Myocyte (in vitro differentiated cells): ENCODE measurements at places on chromosomes 2 and 18.
A peak's percentile ranks its signal among the peaks of the same experiment; 100 is the strongest.

DNA sequence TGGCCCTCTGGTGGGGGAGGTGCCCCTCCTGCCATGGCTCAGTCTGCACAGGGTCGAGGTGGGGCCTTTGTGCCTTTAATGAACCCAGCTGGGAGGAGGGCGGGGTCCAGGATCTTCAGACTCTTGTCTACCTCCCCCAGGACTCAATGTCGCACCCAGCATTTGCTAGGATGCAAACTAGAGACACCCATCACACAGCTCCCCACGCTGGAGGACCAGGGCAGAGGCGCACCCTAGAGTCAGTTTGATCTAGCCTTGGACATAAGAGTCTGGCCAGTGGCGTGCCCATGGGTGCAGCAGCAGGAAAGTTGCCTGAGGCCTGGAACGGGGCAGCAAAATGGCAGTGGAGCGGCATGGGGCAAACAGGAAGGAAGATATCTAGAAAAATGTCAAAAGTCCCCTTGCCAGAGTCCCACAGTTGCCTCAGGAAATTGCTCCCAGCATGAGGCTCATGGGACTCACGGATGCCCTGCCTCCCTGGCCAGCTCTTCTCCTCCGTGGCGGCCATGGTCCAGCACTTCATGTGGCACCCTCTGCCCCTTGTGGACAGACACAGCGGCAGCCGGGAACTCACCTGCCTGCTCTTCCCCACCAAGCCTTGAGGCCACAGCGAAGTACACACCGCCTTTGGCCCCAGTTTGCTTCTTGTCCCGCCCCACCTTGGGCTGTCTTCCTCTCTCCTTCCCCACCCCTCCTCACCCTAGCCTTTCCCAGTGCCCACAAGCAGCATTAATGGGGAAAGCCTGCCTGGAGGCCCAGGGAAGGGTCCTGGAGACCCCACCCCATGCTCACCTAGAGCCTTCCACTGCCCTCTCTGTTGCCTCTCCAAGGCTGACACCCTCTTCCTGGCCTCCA lies 17.7 kb downstream of the SH2D6 start:
- DNase-seq, result peak; percentile 41

DNA sequence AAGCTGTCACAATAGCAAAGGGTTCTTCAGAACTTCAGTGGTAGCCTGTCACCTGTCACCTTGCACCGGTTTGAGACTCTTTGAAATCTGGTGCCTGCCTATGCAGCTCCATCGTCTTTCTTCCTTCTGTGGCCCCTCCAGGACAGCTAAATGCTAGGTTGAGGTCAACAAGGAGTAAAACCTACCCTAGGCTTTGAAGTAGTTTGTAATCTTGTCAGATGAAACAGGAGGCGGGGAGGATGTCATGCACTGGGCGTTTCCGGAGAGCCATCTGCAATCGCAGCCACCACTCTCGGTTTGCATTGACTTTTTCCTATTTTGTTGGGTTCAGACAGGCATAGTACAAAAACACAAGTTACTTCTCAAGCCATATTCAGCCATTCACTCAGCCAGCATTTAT lies 116.7 kb downstream of the LPIN1 start:
- DNase-seq, result no peak

- DNase-seq, result no peak
Measured at GRCh38 chr2:155070489-155070888, 372.0 kb downstream of the KCNJ3 start.

DNA sequence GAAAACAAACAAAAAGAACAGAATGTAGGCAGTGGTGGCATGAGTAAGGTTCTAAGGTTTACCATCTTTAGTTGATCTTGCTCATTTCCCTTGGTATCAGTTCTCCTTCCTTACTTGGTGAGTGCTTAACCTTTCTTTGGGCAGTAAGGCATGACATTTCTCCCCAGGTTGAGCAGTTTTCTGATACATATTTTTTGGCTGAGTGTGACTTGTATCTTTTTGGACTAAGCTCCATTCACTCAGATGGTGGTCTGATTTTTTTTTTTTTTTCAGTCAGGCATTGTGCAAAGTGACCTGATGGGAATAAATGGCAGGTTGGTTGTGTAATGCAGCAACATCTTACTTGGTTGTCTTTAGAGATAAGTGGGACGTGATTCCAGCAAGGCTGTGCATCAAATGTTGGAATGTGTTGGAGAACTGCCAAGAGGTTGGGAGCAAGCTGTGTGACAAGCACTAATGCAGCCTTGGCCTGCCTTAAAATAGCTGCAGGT lies 15.1 kb downstream of the SPTBN1 start:
- peak; percentile 83 for DNase-seq

DNA sequence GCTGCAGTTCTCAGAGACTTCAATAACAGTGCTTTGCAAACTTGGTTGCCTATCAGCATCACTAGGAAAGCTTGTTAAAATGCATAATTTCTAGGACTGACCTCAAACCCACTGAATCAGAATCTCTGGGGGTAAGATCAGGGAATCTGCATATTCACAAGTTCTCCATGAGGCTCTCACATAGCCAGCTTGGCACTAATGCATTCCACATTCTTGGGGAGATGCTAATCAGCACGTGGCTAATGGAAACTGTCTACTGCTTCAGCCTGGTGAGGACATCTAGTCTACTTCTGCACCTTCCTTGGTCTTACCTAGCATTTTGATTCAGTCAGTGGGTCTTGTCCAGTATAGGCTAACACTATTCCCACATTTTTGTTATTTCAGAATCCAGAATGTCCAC lies 56.3 kb downstream of the RBKS start:
- DNase-seq, result no peak

GRCh38 chr18:9150121-9150520 lies 13.5 kb downstream of the ANKRD12 start:
- no peak for DNase-seq

DNA sequence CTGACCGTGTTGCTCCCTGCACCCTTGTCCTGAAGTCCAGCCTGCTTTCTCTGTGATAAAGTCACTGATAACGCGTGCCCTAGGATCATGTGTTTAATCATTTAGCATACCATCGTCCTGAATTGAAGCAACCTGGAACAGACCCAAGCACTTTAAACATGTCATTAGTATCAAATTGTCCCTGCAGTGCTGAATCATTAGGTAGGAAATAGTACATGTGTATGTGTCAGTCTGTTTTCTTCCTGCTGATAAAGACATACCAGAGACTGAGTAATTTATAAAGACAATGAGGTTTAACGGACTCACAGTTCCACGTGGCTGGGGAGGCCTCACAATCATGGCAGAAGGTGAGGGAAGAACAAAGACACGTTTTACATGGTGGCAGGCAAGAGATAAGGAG lies 2.8 kb downstream of the ASB18 start:
- DNase-seq, result no peak

DNA sequence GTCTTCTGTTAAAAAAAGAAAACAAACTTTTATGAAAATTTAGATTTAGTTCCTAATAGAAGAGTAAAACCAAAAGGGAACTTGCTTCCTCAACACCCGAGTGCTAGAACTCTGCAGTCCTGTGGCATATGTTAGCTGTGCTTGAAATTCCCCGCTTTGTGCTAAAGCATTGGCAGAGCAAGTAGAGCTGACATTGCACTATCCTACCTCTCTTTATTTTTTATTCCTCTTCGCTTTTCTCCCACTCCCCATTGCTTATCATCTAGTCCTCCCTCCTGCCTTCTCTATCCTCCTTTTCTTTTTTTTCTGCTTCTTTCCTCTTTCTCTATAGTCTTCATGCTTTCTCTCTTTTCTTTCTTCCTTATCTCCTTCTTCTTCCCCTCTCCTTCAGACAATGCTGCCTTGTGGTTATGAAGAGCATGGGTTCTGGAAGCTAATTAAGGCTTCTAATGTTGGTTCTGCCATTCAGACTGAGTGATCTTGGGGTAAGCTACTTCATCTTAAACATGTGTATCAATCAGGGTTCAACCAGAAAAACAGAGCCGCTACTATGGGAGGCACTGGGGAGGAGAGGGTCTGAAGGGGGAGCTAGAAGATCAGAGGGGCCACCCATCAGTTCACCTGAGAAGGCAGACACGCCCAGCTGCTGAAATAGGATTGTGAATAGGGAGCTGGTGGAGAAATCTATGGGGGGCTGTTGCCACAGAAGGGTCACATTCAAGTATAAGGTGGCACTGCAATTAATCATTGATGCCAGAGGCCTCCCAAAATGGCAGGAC lies 31.4 kb upstream of the PELI1 start:
- DNase-seq, result no peak

- DNase-seq, result no peak
Measured at GRCh38 chr2:15777795-15778371, 162.5 kb upstream of the MYCN start.

- peak; percentile 80 for DNase-seq
Measured at GRCh38 chr2:218406949-218407618, 7.4 kb downstream of the CTDSP1 start.

GRCh38 chr2:198966269-198966668 lies 491.5 kb downstream of the SATB2 start:
- DNase-seq, result no peak

GRCh38 chr2:79796641-79797040 lies 283.8 kb downstream of the CTNNA2 start:
- no peak for DNase-seq

DNA sequence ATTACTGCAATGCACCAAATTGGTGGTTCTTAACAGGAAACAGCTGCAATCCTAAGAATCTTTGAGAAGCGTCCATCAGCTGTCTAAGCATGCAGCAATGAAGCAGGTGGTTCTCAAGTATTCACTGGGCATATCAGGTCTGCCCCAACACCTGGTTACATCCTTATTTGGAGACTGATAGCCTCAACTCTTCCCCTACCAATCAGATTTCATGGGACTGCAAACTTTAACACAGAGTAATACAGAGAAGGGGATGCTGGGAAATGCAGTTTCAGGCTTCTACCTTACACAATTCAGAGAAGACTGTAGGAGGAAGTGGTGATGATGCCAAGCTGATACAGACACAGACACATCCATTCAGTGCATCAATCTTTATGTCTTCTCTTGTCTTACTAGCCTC lies 240.5 kb downstream of the BCL2 start:
- no peak for DNase-seq

- DNase-seq, result peak; percentile 73
Measured at GRCh38 chr18:70154591-70155194, 50.8 kb downstream of the RTTN start.

GRCh38 chr2:229417916-229418315 lies 146.8 kb upstream of the PID1 start:
- DNase-seq, result no peak

DNA sequence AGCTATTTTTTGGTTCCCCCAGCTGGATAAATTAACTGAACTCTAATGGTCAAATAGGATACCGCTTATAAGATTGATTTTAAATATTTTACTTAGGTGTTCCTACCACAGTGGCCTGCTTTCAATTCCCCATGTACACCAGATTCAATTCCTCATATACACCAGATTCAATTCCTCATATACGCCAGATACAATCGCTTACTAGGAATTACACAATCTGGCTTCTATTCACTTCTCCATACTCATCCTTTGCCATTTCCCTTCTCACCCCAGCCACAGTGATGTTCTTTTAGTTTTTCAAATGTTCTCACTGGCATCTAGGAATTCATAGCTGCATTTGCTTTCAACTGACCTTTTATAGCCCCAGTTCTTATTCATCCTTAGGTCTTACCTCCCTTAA lies 66.5 kb downstream of the SLC40A1 start:
- DNase-seq, result no peak

- DNase-seq, result no peak
Measured at GRCh38 chr2:17943444-17943843, 65.0 kb downstream of the KCNS3 start.

DNA sequence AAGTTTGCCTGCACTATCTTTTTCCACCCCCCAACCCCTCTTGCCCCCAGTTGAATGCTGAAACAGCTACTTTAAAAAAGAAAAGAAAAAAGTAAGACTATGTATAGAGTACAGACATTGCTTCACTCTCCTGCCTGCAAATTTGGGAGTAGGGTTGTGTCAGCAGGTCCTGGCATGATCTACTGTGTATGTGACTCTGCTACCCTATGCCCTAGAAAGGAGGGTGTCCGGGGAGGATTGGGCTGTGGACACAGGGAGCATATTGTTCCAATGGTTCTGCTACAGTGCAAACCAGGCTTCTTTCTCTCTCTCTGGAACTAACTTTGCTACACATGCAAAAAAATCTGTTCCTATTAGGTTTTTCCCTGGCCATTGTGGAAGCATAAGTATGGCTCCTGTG lies 9.9 kb upstream of the ZEB2 start:
- DNase-seq, result no peak

DNA sequence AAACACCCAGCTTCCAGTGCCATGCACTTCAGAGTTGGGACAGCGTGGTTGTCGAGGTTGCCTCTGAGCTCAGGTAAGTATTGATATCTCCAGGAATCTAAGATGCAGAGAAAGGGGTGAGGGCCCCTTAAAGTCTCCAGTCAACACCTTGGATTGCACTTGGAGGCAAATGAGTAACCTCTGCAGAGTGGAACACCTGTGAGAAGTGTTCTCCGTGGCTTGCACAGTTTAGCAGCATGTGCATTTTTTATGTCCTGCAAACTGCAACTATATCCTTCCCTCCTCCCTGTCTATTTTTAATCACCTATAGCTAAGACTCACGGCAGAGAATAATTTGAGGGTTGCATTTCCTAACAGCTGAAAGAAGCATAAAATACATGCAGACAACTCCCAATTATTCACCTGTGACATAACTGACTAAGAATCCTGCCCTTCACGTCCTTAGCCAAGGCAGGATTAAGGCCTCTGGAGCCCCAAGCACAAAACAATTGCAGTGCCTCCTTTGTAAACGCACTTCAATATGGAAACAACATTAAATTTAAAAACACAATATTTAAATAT lies 1.6 kb upstream of the ZNF385B start:
- peak; percentile 26 for DNase-seq

- no peak for DNase-seq
Measured at GRCh38 chr2:122692400-122693083, 937.1 kb downstream of the TSN start.

DNA sequence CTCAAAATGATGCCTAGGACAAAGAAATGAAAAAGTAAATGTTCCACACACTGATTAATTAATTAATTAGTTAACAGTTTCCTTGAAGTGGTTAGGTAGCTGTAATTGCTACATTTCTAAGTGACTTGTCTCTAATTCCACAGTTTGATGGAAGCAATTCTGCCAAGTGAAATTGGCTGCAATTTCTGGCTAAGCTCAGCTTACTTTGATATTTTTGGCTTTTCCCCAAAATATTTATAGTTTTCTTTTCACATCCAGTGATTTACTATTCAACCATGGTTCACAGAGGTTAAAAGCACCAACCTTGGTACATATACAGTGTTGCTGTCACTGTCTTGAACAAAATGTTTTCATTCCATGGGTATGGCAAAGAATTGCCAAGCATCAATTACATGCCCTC lies 459.5 kb upstream of the CDH20 start:
- DNase-seq, result no peak

DNA sequence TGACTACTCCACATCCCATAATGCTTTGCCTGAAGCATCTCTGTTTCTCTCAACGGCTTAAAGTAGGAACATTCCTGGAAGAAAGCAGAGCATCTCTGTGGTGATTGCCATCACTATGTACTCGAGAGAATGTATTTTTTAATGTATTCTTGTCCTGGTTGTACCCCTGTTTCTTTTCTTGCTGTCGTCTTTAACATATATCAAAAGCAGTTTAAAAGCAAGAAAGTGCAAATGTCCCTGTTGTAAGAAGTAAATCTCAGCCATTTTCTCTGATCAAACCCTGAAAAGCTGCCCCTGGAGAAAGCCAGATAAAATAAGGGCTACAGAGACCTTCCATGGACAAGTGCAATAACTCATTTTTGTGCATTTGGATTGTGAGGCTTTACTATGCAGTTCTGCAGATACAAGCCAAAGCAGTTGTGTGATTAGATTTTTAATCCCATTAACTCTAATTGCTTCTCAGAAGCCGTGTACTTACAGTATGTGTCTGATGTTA lies 70.8 kb downstream of the XIRP2 start:
- DNase-seq, result no peak
